Dermis lymphatic vessel endothelial cell (primary cell): ENCODE measurements at places on chromosomes 13 and 19. TPM values are rescaled to one million over a fixed set of nuclear protein-coding genes. Genes with fewer than 3 reads are reported as not detected.

Gene CEACAM19
- total RNA-seq: 0.69 and 0.87 TPM in 2 replicates

Gene TSPAN16
- not detected in 2 replicates for total RNA-seq

Gene GPR18
- not detected in 2 replicates for total RNA-seq

Gene MEIOSIN
- not detected in 2 replicates for total RNA-seq

Gene SIGLEC12
- total RNA-seq: not detected in 2 replicates

Gene KASH5
- total RNA-seq: not detected in 2 replicates

Gene PLIN4
- total RNA-seq: 1.1 and 1.5 TPM in 2 replicates

Gene CEACAM7
- 0.33 and 1.9 TPM in 2 replicates for total RNA-seq

Gene SERP2
- total RNA-seq: 3.0 and 3.3 TPM in 2 replicates

Gene SYNE4
- under 0.01 TPM in 1 of 2 replicates, not detected in the other for total RNA-seq

Gene HNRNPA1L2
- total RNA-seq: 2.9 and 3.4 TPM in 2 replicates

Gene ANGPTL8
- total RNA-seq: not detected in 2 replicates

Gene NCCRP1
- total RNA-seq: not detected in 2 replicates

Gene ZNF600
- total RNA-seq: 2.1 and 4.0 TPM in 2 replicates

Gene PGLYRP1
- total RNA-seq: not detected in 2 replicates

Gene PRKD2
- 22.0 and 33.1 TPM in 2 replicates for total RNA-seq

Gene CYP2F1
- total RNA-seq: not detected in 2 replicates

Gene FFAR1
- total RNA-seq: not detected in 2 replicates

Gene PROZ
- total RNA-seq: not detected in 2 replicates

Gene U2AF1L4
- total RNA-seq: 2.8 and 3.8 TPM in 2 replicates

Gene ZNF793
- 0.22 and 0.86 TPM in 2 replicates for total RNA-seq

Gene IRGC
- not detected in 2 replicates for total RNA-seq

Gene ATP4A
- not detected in 2 replicates for total RNA-seq

Gene C13orf42
- not detected in 2 replicates for total RNA-seq

Gene PSG2
- total RNA-seq: not detected in 2 replicates

Gene KLF2
- total RNA-seq: 4.0 and 16.1 TPM in 2 replicates

Gene CBY2
- under 0.01 TPM in 1 of 2 replicates, not detected in the other for total RNA-seq
